ENCODE measurements at places on chromosomes 7 and 10. TPM values are rescaled to one million over a fixed set of nuclear protein-coding genes. Genes with fewer than 3 reads are reported as not detected.
A peak's percentile ranks its signal among the peaks of the same experiment; 100 is the strongest.

AS3MT gene
- 7.6 TPM for total RNA-seq

CPA4 gene
- not detected for total RNA-seq

- no peak for DNase-seq
These were observed 76.5 kb downstream of the ELFN1 start for GRCh38 chr7:1746491-1746975.

DNA sequence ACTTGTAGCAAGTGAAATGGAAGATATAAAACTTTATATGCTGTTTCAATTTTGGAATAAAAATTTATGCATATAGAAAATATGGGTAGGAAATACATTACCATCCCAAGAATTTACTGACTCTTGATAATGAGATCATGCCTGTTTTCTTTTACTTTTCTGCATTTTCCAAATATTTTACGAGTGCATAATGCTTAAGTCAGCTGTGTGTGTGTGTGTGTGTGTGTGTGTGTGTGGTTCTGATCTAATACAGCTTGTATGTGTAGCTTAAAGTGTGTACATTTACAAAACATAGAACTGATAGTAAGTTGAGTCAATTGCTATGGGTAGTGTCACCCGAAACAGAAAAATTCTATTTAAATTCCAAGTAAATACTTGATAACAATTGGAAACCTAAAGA, 315.9 kb upstream of the LRRN3 start:
- DNase-seq, result no peak

DNA sequence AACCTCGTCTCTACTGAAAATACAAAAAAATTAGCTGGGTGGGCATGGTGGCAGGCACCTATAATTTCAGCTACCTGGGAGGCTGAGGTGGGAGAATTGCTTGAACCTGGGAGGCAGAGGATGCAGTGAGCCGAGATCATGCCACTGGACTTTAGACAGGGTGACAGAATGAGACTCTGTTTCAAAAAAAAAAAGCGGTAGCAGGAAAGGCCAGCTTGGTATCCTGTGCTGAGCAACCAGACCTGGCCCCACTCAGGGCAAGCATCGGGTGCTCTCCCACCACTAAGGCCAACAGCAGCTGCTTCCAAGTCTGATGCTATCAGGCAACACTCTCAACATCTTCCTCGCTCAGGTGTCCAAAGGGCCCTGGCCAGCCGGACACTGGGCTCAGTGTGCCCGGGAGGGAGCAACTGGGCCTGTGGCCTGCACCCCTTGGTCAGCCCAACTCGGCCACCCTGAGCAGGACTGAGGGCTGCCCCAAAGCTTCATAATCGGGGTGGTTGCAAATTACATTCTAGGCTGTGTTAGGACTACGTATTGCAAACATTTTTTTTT, 44.3 kb upstream of the MSMB start:
- DNase-seq, result no peak

DNA sequence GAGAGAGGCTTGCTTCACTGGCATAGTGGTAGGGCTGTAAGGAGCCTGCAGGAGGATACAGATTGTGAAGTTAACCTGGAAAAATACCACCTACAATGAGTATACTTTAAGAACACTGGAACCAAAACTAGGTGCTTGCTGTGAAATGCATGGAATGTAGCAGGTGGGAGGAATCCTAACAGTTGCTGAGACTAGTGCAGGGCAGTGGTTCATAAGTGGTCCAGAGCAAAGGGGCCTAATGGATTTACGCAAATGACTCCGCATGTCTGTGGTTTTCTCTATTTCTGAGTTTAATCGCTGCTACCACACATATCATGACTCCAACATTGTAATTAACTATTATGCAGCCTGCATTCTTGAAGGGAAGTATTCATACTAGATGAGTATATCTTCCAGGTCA, 218.4 kb downstream of the CHRM2 start:
- no peak for DNase-seq

DNA sequence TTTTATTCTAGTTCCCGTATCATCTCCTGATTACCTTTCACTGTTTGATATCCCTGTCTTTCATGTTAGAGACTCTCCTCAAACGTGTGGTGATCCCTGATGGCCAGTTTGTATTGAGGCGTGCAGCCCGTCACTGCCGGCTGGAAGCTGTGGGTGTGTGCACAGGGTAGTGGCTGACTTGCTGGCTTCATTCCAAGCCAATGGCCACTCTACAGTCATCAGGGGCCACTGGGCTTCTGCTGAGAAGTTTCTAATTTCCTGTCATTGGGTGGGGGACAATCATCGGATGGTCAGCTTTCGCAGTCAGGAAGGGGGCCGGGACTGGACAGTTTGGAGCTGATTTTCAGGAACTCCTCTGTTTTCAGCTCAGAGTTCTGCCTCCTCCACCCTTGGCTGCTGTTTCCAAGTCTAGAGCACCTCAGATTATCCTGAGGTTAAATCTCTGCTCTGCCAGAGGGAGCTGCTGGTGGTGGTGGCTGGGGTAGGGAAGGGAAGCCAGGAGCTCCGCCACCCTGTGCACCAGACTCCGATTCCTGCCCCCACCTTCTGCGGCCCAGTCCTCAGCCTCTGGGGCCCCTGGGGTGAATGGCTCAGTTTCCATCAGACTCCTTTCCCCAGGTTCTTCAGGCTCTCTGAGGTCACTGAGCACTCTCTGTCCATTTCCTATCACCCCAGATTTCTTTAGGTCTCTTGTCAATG, 34.9 kb downstream of the BAIAP2L1 start:
- DNase-seq, result peak; percentile 73

- DNase-seq, result no peak
These were observed 516.9 kb downstream of the GLRX3 start for GRCh38 chr10:130652964-130653578.

GRCh38 chr7:50351267-50351666, 46.8 kb downstream of the IKZF1 start:
- no peak for DNase-seq

- DNase-seq, result peak; percentile 73
These were observed 18.5 kb upstream of the ACBD5 start for GRCh38 chr10:27258838-27259812.

DNA sequence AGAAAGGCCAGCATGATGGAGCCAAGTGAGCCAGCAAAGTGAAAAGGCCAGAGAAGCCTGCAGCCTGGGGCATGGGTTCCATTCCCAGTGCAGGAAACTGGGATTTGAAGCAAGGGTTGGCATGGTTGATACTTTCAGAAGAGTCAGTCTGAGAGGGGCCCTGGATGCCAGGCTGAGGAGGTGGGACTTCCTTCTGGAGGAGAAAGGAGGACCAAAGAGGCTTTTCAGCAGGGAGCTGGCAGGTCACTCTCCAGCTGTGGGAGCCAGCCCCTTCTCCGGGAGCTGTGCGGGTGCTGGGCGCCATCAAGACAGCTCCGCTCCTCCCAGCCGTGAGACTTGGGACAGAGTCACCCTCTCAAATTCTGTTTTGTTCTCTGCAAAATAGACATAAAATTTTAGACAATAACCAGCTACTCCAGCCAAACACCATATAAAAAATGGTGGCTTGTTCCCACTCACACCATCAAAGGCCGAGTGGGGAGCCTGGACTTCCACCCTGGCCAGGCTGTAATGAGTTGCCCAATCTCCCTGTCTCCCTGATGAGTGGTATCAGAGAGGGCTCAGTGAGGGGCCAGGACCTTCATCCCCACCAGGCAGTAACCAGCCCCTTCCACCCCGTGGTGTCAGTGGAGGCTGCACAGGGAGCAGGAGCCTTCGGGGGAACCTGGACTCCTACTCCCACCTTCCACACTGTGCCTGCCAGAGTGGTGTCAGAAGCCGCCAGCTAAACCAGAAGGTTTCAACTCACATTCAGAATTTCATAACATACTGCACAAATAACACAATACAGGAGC, 133.6 kb upstream of the RET start:
- no peak for DNase-seq

DNA sequence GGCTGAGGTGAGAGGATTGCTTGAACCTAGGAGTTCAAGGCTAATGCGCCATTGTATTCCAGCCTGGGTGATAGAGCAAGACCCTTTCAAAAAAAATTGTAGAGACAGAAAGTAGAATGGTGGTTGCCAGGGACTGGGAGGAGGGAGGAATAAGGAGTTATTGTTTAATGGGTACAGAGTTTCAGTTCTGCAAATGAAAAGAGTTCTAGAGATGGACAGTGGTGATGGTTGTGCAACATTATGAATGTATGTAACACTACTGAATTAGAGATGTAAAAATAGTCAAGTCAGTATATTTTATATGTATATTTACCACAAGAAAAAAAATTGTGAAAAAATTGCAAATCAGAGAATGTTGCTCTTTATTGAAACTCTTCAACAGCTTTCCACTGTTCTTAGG, 266.5 kb upstream of the NPY start:
- no peak for DNase-seq

All from stomach (tissue), 19 donors.